ENCODE measurements at places on chromosomes 7 and 10. TPM values are rescaled to one million over a fixed set of nuclear protein-coding genes. Genes with fewer than 3 reads are reported as not detected.

PYROXD2 gene
- 11.6 TPM for total RNA-seq

CRHR2 gene
- total RNA-seq, result not detected

CPXM2 gene
- total RNA-seq, result 0.36 TPM

SPDYE2 gene
- total RNA-seq, result not detected

GRCh38 chr10:101346177-101346576 is 7.8 kb upstream of the BTRC start:
- no peaks in the 10 kb centered on the region for H3K36me3 ChIP-seq
- H3K4me1 ChIP-seq, result no peaks in the 10 kb centered on the region
- H3K27ac ChIP-seq, result no peak overlapping the region
- no peak for DNase-seq
- peaks cover 20% of the 10 kb centered on the region for H3K27me3 ChIP-seq
- no peak overlapping the region for H3K4me3 ChIP-seq

DNA sequence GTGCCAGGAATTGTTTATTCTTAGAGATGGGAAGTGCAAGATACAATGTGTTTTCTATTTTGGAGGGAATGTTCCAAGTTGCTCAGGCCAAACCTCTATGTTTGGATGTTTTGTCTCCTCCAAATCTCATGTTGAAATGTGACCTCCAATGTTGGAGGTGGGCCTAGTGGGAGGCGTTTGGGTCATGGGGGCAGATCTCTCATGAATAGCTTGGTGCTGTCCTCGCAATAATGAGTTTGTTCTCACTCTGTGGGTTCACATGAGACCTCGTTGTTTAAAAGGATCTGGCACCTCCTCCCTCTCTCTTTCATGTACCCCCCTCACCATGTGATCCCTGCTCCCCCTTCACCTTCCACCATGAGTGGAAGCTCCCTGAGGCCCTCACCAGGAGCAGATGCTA is 8.3 kb upstream of the GDF10 start:
- DNase-seq, result no peak
- H3K27me3 ChIP-seq, result peaks cover 17% of the 10 kb centered on the region
- no peak overlapping the region for H3K4me3 ChIP-seq
- H3K4me1 ChIP-seq, result no peaks in the 10 kb centered on the region
- H3K36me3 ChIP-seq, result no peaks in the 10 kb centered on the region

- DNase-seq, result no peak
- H3K36me3 ChIP-seq, result no peaks in the 10 kb centered on the region
- peak overlapping the region; percentile 22 for H3K27ac ChIP-seq
- peaks cover 21% of the 10 kb centered on the region for H3K4me1 ChIP-seq
- no peak overlapping the region for H3K4me3 ChIP-seq
- H3K27me3 ChIP-seq, result no peaks in the 10 kb centered on the region
These were observed 136.3 kb upstream of the FZD1 start for GRCh38 chr7:91127959-91128358.

- no peaks in the 10 kb centered on the region for H3K27me3 ChIP-seq
- H3K4me3 ChIP-seq, result no peak overlapping the region
- H3K27ac ChIP-seq, result no peak overlapping the region
- no peak for DNase-seq
- peaks cover 55% of the 10 kb centered on the region for H3K4me1 ChIP-seq
These were observed 165.5 kb downstream of the MAGI2 start for GRCh38 chr7:79287981-79288380.

DNA sequence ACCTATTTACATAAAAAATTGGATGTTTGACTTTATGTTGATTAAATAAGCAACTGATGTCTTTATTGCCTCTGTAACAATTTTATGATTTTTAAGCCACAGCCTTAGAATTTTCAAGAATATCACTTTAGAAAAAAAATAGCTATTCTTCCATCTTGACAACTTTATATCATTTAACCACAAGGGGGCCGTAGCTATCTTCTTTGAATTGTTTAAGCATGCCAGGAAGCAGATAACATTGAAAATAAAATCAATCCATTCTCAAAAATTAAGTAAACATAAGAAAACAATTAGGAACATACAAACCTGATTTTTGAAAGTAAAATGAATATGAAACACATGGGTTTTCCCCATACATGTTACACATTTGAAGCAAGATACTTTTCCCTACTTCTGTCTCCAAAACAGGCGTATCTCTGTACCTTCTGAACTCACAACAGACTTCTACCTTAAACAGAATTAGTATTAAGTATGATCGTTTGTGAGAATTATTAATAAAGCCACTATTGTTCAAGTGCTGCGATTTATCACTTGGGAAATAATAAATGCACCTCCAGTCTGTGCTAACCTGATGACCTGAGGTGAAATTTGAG is 209.0 kb downstream of the CACNA2D1 start:
- H3K36me3 ChIP-seq, result no peaks in the 10 kb centered on the region
- no peak overlapping the region for H3K27ac ChIP-seq
- no peaks in the 10 kb centered on the region for H3K27me3 ChIP-seq
- no peak overlapping the region for H3K4me3 ChIP-seq
- DNase-seq, result no peak

- H3K27me3 ChIP-seq, result no peaks in the 10 kb centered on the region
- peaks cover 31% of the 10 kb centered on the region for H3K4me1 ChIP-seq
- H3K36me3 ChIP-seq, result no peaks in the 10 kb centered on the region
- peak overlapping the region; percentile 51 for H3K4me3 ChIP-seq
- peak overlapping the region; percentile 95 for H3K27ac ChIP-seq
- peak; percentile 92 for DNase-seq
These were observed 15.3 kb upstream of the RSU1 start for GRCh38 chr10:16832351-16833080.

DNA sequence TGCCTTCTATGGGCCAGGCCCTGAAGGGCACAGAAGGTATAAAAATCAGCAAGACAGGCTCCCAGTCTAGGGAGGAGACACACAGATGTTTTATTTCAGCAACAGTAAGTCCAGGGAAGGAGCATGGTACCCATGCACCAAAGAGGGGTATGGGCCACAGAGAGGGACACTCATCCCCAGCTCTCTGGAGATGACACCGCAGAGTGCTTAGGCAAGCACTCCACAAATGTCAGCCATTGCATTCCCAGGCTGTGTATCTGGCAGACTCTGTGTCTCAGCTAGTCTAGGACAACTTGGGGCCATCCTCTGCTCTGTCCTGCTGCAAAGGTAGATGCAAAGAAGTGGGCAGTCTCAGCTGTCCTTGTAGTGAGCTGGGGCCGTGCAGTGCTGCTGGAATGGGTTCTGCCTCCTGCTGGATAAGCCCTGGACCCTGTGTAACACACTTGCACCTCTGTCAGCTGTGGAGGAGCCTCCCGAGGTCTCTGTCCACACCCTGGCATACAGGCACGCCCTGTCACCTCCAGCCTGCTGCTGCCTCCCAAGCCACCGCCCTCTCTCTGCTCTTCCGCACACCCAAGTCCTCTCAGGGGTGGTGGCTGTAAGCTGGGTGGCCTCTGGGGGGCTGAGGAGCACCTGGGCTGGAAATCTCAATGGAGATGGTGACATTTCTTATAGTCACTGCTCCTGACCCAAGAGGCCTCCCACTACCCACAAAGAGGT is 57.6 kb downstream of the VOPP1 start:
- H3K4me3 ChIP-seq, result no peak overlapping the region
- no peak for DNase-seq
- no peak overlapping the region for H3K27ac ChIP-seq
- H3K27me3 ChIP-seq, result no peaks in the 10 kb centered on the region
- peaks cover 18% of the 10 kb centered on the region for H3K36me3 ChIP-seq

Measured in osteoblast (primary cell).